Glomerular endothelial cell (primary cell): ENCODE measurements at places on chromosomes 2 and 18.
A peak's percentile ranks its signal among the peaks of the same experiment; 100 is the strongest.

GRCh38 chr2:117917223-117917917, 96.5 kb downstream of the CCDC93 start:
- DNase-seq = no peak

GRCh38 chr2:123840574-123840973, 184.5 kb upstream of the CNTNAP5 start:
- no peak for DNase-seq

DNA sequence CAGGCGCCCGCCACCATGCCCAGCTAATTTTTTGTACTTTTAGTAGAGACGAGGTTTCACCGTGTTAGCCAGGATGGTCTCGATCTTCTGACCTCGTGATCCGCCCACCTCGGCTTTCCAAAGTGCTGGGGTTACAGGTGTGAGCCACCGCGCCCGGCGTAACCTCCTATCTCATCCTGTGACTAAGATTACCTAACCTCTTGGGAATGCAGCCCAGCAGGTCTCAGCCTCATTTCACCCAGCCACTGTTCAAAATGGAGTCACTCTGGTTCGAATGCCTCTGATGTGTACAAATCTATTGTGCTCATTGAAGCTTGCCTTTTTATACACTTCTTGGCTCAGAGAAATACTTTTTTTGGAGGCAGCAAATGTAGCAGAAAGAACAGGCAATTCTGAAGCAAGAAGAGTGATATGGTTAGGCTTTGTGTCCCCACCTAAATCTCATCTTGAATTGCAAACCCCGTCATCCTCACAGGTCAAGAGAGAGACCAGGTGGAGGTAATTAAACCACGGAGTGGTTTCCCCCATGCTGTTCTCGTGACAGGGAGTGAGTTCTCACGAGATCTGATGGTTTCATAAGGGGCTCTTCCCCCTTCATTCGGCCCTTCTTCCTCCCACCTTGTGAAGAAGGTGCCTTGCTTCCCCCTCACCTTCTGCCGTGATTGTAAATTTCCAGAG, 60.6 kb downstream of the SLC4A3 start:
- DNase-seq = no peak

GRCh38 chr2:158009399-158009798, 92.3 kb upstream of the UPP2 start:
- no peak for DNase-seq

DNA sequence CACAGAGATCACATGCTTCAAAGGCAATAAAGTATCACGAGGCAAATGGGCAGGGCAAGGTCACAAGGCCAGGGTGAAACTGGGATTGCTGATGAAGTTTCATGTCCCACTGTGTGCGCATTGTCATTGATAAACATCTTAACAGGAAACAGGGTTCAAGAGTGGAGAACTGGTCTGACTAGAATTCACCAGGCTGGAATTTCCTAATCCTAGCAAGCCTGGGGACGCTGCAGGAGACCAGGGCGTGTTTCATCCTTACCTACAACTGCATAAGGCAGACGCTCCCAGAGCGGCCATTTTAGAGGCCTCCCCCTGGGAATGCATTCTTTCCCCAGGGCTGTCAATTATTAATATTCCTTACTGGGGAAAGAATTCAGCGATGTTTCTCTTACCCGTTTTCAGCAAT, 33.2 kb downstream of the PTPN4 start:
- no peak for DNase-seq

GRCh38 chr18:56637711-56638231, 621 bp downstream of the TXNL1 start:
- DNase-seq = no peak

- no peak for DNase-seq
Measured at GRCh38 chr2:126932529-126932928, 33.8 kb downstream of the TEX51 start.

DNA sequence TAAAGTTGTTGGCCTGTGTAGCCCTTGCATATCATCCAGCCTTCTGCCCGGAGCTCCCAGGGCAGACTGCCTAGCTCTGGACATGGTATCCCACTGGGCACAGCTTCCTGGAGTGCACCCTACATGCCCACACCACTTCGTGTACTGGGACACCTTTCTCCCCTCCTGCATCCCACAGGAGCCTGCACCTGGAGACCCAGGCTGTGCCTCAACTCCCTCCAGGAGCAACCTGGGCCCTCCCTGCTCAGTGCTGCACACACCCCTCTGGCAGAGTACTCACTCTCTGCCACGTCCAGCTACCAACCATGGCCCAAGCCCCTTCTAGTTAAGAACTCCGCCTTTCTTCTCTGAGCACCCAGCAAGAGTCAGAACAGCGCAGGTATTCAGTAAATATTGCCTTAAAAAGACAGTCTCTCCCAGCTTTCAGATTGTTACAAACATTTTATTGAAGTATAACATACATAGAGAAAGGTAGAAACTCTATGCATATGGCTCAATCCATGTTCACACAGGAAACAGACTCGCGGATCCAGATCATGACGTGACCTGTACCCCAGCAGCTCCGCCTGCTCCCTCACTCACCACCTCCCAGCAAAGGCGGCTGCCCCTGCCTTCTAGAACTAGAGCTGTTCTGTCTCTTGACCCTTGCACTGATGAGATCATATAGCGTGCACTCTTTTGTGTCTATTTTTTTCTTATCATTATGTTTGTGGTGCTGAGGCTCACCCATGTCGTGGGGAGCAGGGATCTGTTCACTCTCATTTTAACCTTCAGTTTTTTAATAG, 98.4 kb upstream of the MYCN start:
- no peak for DNase-seq

DNA sequence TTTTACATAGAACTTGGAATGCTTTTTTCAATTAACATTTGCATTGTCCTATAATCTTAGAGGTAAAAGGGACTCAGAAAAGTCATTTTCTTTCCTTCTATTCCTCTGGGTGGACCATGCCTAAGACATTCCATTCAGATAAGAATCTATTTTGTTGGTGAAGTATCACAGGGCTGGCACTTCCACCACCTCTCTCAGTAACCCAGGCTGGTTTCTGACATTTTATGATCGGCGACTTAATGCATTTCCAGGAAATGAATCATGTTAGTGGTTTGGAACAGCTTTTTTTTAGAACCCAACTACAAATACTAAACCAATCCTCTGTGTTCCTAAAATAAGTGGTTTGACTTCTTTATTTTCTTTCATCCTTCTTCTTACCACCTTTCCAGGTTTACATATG, 27.0 kb downstream of the GAD1 start:
- DNase-seq = peak; percentile 12

- DNase-seq = peak; percentile 78
Measured at GRCh38 chr2:84906900-84907714, 1.7 kb downstream of the TMSB10 start.

- DNase-seq = no peak
Measured at GRCh38 chr18:23210526-23210925, 75.2 kb downstream of the CABLES1 start.

GRCh38 chr2:178241844-178242551, 47.7 kb downstream of the OSBPL6 start:
- DNase-seq = peak; percentile 56

- DNase-seq = peak; percentile 98
Measured at GRCh38 chr18:62450546-62451410, 72.0 kb upstream of the ZCCHC2 start.

GRCh38 chr2:60745330-60745729, 10.7 kb upstream of the PAPOLG start:
- no peak for DNase-seq

DNA sequence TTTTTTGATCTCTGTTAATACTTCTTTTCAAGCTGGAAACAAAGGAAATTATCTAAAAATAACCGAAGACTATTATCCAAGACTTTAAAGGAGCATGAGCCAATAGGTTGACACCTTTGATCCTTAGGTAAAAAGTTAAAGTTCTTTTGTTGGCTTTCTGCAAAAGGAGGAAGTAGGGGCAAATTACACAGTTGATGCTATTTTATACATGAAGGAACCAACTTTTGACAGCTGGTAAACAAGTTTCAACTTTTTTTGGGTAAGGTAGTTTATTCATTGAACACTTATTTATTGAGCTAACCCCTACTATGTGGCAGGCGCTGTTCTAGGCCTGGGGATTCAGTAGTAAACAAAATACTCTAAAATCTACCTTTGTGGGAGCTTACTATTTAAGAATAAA, 66.6 kb upstream of the ZEB2 start:
- DNase-seq = no peak

DNA sequence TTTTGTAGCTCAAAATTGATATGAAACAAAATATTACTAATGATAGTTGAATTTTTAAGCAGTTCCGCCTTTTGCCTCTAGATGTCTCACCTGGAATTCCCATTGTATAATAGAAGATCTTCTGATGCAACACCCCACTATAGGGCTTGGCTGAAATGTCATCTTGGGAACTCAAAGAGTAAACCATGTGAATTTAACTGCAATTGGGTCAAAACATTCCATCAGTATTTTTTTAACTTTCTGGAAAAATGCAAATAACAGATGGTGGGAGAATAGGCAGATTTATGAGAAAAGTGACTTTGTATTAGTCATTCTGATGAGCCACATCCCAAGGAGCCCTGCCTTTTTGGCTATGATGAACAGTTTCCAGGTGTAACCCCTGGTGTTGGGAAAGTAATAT, 489.9 kb downstream of the NYAP2 start:
- DNase-seq = no peak

- DNase-seq = no peak
Measured at GRCh38 chr2:67389286-67389685, 7.8 kb upstream of the ETAA1 start.

GRCh38 chr2:45009303-45009927, at the start of gene SIX2:
TSS of gene SIX2 (minus strand) at chr2:45009452. CDS start at chr2:45009110, 342 bp downstream.
- peak; percentile 37 for DNase-seq

DNA sequence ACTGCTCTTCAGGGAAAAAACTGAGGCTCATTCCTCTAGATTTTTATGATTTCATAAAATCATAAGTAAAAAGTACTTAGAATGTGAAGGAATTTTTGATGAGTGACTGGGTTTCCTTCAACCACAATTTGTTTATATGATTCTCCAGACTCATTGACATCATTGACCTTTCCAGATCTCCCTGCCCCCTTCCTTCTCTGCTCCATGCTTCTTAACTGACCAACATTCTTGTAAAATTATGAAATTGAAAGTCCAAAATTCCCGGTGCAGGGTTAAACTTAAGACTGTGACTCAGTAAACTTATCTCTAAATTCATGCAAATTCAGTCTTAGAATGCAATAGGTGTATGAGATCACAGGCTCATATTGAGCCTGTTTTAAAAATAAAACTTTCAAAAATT, 648.9 kb downstream of the TDRD15 start:
- DNase-seq = no peak

DNA sequence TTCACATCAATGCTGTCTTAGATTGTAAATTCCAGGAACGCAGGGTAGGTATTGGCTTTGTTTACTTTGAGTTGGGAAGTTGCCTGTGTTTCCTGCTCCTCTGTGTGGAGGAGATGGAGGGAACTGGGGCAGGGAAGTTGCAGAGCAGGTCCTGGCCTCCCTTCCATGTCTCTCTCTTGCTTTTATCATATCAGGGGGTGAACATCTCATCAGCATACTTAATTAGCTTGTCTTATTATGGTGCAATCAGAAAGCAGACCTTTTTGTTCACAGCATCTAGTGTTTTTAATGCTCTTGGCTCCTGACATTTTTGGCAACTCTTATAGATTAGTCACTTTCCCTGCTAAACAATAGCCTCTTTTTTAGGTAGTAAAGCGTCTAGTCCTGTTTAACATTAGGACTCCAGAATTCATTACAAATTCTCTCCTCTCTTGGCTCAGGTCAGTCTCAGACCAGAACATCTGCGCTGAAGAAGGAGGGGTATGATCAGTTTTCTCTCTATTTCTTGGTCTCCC, 11.5 kb upstream of the DIPK1C start:
- DNase-seq = peak; percentile 39

DNA sequence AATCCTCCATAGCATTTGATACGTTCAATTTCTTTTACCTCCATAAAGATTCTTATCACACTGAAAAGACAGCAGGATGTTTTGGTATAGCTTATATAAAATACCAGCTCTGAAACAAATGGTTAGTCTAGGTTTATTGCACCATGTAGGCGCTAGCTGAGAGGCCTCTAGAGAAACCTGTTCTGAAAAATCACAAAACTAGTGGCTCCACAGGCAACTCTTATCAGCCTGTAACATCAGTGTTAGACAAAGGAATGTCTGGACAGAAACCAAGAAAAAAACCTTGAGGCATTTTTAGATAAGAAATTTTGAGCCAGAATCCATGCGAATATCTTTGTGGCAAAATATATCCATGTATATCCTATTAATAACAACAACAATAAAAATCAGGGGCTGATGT, 440.4 kb upstream of the MAP2 start:
- no peak for DNase-seq

DNA sequence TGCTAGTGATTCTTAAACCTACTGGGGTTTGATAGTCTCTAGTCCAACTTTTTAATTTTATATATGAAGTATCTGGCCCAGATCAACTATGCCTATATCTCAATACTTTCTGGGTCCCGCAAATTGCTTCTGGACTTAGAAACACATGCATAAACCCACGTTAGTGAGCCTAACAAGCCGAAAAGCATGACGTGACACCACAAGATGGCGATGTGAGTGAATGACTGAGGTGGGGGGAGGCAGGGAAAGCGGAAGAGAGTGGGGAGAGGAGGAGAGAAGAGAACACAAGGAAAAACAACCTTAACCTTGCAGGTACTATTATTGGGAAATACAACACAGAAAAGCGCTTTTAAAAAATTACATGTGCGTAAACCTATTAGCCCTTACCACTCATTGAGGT, 13.8 kb downstream of the PDIA6 start:
- DNase-seq = no peak
